ENCODE measurements at places on chromosomes 13 and 19.

GRCh38 chr19:3632739-3633558 lies 6.4 kb upstream of the CACTIN start:
- no peak for DNase-seq

DNA sequence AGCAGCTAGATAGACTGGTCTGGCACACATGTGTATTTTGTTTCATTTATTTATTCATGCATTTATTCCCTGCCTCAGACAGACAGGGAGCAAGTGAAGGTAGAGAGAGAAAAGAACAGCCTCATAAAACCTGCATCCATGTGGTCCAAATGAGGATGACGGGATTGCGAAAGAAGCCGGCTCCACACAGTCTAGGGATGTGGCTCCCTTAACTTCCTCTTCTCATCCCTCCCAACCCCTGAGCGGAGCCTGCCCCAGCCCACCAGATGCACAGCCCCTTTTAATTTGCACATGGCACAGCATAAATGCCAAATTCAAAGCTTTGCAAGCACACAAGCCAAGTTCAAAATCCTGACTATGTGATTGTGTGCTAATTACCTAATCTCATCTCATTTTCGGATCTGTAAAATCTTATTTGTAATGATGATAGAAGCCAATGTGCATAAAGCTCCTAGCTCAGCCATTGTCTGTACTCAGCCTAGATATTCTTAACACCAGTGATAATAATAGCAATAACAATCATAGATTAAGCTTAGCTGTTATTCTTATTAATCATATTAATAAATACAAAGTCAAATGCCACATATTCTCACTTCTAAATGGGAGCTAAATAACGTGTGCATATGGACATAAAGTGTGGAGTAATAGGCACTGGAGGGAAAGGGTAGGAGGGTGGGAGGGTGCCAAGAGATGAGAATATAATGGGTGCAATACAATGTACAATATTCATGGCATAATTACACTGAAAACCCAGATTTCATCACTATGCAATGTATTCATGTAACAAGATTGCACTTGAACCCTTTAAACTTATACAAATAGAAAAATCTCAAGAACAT lies 156.3 kb downstream of the DCT start:
- no peak for DNase-seq

- no peak for DNase-seq
Measured at GRCh38 chr19:9043524-9043923, 33.3 kb upstream of the MUC16 start.

GRCh38 chr13:53382008-53382407 lies 353.4 kb downstream of the OLFM4 start:
- DNase-seq = no peak

- DNase-seq = no peak
Measured at GRCh38 chr13:84654654-84655275, 772.5 kb upstream of the SLITRK1 start.

GRCh38 chr19:10001899-10002298 lies 8.4 kb downstream of the COL5A3 start:
- DNase-seq = no peak

DNA sequence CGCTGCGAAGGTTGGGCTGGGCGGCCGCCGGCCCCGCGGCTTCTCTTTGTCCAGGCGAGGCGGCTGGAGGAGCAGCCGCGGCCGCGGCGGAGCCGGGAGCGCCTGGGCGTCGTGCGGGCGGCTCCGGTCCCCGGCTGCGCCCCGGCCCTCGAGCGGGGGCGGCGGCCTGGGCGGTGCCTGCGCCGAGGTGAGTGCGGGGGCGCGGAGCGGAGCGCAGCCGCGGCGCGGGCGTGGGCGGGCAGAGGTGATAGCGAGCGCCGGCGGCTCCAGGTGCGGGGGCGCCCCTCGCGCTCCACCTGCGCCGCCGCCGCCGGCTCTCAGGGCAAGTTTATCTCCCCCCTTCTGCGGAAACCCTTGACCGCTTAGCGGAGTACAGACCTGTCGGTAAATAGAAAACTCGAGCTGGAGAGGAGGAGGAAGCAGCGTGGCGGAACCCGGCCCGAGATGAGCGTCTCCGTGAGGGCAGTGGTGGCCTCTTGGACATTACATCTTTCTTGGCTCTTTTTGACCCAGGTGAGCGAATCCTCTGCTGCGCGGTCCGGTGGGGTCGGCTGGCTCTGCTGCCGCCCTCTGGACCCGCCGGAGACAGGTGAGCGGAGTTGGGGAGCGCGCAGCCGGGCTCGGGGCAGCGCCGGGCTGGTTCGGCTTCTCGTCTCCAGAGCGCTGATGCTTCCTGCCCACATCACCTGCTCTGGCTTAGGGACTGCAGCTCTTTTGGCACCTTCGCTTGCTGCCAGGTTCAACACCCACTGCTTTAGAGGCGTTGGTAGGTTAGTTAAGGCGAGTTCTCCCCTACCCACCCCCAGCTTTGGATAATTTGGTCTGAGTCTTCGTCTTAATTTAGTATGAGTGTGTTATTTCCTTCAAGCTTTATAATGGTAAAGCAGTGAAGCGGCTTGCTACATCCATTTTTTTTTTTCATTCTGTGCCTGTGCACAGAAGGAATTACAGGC lies at the start of gene MTUS2:
Gene MTUS2 (plus strand): TSS at position 241 of the 953 bp plus-strand sequence.
- DNase-seq = peak; percentile 28

GRCh38 chr19:10923260-10924112 lies 5.0 kb downstream of the YIPF2 start:
- DNase-seq = no peak

DNA sequence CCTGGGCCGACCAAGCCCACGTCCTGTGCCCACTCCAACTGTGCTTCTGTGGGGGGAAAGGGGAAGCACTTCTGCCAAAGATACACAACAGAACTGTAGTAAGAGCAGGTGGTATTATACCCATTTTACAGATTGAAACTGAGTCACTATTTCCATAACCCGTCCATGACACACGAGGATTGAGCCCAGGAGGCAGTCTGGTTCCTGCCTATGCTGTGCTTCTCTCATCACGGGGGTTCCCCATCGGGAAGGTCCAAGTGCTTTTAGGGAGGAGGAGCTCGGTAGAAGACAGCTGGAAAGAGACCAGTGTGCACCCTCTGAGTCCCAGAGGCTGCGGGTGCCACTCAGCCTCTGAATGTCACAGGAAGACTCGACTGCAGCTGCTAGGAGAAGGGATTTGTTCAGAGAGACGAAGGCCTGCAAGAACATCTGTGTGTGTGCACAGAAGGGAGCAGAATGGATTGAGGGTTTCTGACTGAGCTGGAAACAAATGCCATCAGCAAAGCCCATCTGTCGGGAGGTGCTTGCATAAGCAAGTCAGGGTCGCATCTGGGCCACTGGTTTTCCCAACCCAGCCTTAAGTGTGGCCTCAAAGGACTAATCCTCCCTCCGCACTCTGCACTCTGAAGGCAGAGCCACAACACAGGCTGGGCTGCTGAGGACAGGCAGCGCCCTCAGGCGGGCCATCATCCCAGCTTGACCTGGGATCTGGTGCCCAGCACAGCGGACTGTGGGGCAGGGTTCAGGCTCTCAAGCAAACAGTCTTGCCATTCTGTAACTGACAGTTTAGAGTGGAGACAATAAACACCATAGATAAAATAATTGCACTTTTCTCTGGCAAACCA lies 150.0 kb downstream of the DPF1 start:
- peak; percentile 53 for DNase-seq

- DNase-seq = no peak
Measured at GRCh38 chr19:35404879-35405622, 34.2 kb downstream of the GPR42 start.

DNA sequence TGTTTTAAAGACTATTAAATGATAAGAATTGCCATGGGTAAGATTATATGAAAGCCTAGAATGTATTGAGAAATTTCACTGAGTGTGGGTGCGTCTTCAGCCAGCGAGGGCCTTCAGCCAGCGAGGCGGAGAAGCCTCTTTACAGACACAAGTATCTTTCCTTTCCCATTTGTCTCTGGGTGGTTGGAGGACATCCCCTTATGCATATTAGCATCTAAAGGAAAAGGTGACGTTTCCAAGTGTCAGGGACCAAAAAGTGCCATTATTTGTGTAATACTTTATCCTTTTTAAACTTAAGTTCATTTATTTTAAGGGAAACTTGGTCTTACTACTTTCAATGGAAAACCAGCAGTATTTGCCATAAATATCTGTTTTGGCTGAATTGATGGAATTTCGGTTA lies 22.2 kb downstream of the SMARCA4 start:
- no peak for DNase-seq

GRCh38 chr13:110135977-110136597 lies 170.9 kb downstream of the COL4A1 start:
- no peak for DNase-seq

GRCh38 chr19:16381756-16382401 lies 57.3 kb downstream of the KLF2 start:
- no peak for DNase-seq

GRCh38 chr19:11541238-11541637 lies 2.6 kb downstream of the CNN1 start:
- DNase-seq = no peak

DNA sequence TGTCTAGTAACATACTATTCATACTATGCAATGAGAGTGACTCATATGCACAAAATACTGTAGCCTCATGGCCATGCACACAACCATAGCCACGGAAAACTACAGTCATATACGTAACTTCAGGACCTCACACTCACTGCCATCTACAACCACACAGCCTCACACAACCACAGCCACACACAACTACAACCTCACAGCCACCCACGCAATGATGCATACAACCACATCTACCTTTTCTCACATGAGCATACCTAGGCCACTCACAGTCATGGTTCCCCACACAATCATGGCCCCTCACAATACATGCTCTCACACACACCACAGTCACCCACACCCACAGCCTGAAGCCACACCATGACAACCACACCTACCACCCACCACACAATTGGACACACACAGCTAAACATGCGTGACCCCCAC lies 8.7 kb upstream of the TNFSF14 start:
- no peak for DNase-seq

GRCh38 chr13:68690567-68690966 lies 1417.1 kb upstream of the ATXN8OS start:
- DNase-seq = no peak

- DNase-seq = no peak
Measured at GRCh38 chr19:42528354-42529247, at the start of gene CEACAM1. Gene CEACAM1 (minus strand): TSS chr19:42528481. CDS start chr19:42528374, 107 bp downstream.
